ENCODE measurements at places on chromosomes 2 and 18. TPM values are rescaled to one million over a fixed set of nuclear protein-coding genes. Genes with fewer than 3 reads are reported as not detected.
A peak's percentile ranks its signal among the peaks of the same experiment; 100 is the strongest.

DNA sequence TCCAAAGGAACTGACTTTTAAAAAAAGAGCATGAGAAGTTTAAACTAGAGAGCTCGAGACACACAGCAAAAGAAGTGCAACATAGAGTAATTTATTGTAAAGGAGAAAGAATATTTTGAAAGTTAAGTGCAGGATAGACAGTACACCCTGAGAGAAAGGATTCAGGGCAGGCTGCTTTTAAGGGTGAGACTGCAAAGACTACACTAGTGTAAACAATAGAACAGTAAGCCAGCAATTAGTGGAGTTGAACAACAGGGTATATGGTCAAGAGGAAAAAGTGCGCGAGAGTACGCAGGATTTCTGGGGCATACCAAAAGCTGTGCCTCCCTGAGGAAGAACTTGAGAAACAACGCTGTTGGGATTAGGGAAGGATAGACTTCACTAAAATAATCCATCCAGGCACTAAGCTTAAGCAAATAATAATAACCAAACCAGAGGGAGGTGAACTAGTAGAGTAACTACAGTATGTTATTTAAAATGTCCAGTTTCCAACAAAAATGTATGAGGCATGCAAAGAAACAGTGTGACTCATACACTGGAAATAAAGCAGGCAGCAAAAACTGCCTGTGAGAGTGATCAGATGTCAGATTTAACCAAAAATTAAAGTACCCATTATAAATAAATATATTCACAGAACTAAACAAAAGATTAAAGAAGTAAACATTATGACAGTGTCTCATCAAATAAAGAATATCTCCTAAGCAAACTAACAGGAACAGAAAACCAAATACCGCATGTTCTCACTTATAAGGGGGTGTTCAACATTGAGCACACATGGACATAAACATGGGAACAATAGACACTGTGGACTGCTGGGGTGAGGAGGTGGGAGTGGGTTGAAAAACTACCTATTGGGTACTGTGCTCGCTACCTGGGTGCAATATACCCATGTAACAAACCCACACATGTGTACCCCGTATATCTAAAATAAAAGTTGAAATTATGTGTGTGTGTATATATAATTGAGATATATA lies 40.5 kb upstream of the EMILIN2 start:
- DNase-seq, result no peak

- no peak for DNase-seq
These were observed 848 bp downstream of the TMSB10 start for GRCh38 chr2:84906108-84906899.

- no peak for DNase-seq
These were observed 22.8 kb downstream of the ZSCAN30 start for GRCh38 chr18:35267161-35267651.

DNA sequence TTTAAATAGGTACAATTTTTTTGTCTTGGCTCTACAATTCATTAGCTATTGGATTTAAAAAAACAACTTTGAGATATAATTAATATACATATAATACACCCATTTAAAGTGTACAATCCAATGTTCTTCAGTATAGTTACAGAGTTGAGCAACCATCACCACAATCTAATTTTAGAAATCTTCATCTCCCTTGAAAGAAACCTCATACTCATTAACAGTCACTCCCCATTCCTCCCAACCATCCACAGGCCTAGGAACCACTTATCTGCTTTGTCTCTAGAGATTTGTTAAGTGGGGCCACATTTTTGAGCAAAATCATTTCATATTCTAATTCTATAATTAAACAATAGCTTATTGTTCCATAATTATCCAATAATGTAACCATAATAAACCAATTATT lies 32.6 kb downstream of the MRPL33 start:
- DNase-seq, result no peak

DNA sequence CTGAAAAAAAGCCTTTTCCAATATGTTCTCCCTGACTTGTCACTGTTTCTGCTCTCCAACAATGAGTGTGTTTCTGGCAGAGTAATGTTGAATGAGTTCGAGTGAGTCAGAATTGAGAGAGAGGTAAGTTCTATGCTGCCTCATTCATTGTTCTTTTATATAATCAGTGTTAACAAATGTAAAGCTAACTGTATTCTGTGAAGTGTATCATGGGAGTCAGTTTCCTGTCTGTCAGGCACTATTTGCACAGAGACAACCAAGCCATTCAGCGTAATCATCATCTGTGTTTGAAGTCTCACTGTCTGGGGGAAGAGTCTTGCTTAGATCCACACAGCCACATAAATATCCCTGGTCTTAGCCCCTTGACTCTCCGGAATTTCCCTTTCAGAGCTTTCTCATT lies 22.0 kb upstream of the UPP2 start:
- no peak for DNase-seq

DNA sequence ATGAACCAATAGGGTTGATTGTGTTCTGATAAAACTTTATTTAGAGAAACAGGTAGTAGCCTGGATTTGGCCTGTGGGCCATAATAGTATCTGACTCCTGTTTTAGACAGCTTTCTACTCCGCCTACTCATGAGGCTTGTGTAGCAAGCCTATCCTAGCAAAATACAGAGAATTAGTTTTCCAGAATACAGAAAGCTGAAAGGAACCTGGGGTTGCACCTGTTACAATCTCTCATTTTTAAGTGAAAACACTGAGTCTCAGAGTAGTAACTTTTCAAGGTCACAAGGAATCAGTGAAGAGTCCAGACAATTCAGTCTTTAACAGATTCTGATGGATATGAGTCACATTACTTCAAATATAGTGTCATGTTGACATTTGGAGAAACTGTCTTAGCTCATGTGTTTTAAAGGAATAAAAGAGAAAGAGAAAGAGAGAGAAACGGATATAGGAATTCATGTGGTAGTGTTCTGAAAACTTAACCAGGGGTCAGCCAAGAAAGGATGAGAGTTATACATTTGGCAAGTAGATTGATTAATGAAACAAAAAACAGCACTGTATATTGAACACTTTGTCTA lies 17.0 kb downstream of the ARHGAP28 start:
- no peak for DNase-seq

GRCh38 chr2:48900321-48901014 lies 144.9 kb upstream of the LHCGR start:
- DNase-seq, result no peak

- no peak for DNase-seq
These were observed 25.5 kb downstream of the FHL2 start for GRCh38 chr2:105373344-105373781.

- no peak for DNase-seq
These were observed 116.1 kb downstream of the FAM117B start for GRCh38 chr2:202750763-202751427.

GRCh38 chr2:88057437-88057844 lies 1.9 kb upstream of the KRCC1 start:
- DNase-seq, result no peak

GRCh38 chr18:78526275-78526674 lies 453.3 kb upstream of the SALL3 start:
- DNase-seq, result no peak

- DNase-seq, result no peak
These were observed 86.8 kb upstream of the PXDN start for GRCh38 chr2:1830936-1831619.

GRCh38 chr18:58609536-58609993 lies 19.3 kb downstream of the ALPK2 start:
- peak; percentile 40 for DNase-seq

DNA sequence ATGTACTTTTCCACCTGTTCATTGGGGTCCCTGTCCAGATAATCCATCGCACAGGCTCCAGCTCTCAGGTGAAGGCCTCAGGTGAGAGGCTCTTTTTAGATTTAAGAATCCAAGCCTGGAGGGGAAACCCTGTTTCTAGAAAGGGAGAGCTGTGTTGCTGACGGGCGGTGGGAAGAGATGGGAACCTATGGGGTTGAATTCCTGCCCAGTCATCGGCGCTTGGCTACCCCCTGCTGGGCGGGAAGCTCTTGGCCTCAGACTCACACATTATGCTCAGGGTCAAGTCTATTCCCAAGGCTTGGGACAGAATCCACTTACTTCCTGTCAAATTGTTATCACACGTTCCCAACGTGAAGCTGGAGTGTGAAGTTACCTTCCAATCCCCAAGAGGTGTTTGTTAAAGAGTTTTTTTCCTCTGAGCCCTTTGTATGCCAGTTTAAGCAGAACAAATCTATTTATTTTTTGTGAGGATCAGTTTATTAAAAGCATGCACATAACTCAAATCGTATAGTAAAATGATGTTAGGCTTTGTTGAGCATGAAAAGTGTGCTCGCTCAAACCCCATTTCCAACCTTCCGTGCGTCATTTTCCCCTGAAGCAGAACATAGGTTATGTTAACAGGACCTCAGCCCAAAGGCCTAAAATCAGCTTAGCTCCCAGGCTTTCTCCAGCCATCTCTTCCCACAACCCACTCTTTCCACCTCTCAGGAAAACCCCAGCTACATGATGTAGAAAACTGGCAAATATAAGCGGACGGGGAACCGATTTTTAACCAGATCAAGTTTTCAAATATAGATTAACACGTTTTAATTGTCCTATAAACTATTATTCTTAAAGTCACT lies 181.7 kb upstream of the ETAA1 start:
- DNase-seq, result no peak

DNA sequence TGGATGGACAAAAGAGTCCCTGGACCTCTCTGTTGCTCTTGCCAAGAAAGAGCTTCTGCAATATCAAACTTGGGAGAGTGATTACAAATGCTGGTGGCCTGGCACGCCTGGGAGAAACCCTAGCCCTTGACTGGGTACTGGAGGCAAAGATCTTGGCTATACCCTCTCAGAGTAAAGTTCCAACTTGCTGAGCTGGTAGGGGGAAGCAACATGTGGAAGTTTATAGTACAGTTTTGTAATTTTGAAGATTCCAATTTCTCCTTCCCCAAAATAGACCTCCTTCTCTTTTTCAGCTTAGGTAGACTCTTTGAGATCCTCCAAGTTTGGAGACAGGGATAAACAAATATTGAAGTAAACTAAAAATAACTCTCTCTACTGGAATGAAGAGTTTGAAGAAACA lies 645.3 kb downstream of the NR4A2 start:
- no peak for DNase-seq

- DNase-seq, result no peak
These were observed 39.1 kb downstream of the CUL3 start for GRCh38 chr2:224545884-224546644.

- DNase-seq, result no peak
These were observed 505.4 kb upstream of the MYT1L start for GRCh38 chr2:2836343-2837070.

- DNase-seq, result no peak
These were observed 70.9 kb downstream of the MTCL1 start for GRCh38 chr18:8776013-8776943.

The NYAP2 gene
- not detected for total RNA-seq

The APCDD1 gene
- not detected for total RNA-seq

The CNTNAP5 gene
- not detected for total RNA-seq

The FOXD4L1 gene
- total RNA-seq, result 0.16 TPM

The ANKRD30B gene
- not detected for total RNA-seq

The AKAIN1 gene
- not detected for total RNA-seq

The GPR55 gene
- 30.1 TPM for total RNA-seq

The ZCCHC2 gene
- total RNA-seq, result 12.0 TPM

The SRD5A2 gene
- total RNA-seq, result not detected

The GNLY gene
- total RNA-seq, result not detected

The SRSF7 gene
- total RNA-seq, result 275 TPM

The NAT8 gene
- total RNA-seq, result not detected

Data from GM12878 (cell line).